ENCODE measurements at places on chromosomes 5 and 9. TPM values are rescaled to one million over a fixed set of nuclear protein-coding genes. Genes with fewer than 3 reads are reported as not detected.

Gene OTP
- not detected for total RNA-seq

Gene PRRX2
- 15.1 TPM for total RNA-seq

Gene SLC25A2
- total RNA-seq, result 0.23 TPM

Gene IL4
- total RNA-seq, result not detected

Gene GZMA
- not detected for total RNA-seq

Gene HK3
- total RNA-seq, result 0.23 TPM

Gene RLN1
- total RNA-seq, result not detected

Gene ST8SIA4
- total RNA-seq, result 0.15 TPM

Gene ADAMTS6
- total RNA-seq, result 51.0 TPM

Gene SLC6A19
- not detected for total RNA-seq

Gene CCL27
- total RNA-seq, result 0.47 TPM

Gene ISL1
- total RNA-seq, result not detected

Gene SPINK1
- 0.68 TPM for total RNA-seq

Gene MEIKIN
- not detected for total RNA-seq

Gene HRCT1
- total RNA-seq, result 12.0 TPM

Gene EPB41L4B
- 0.12 TPM for total RNA-seq

Gene GRXCR2
- not detected for total RNA-seq

Gene LCN9
- total RNA-seq, result not detected

Gene FBN2
- total RNA-seq, result 0.38 TPM

Gene LCN2
- not detected for total RNA-seq

Gene SPATA31D4
- not detected for total RNA-seq

Gene HTR4
- 0.08 TPM for total RNA-seq
